Natural killer cell (primary cell): ENCODE measurements at places on chromosomes 1 and 21. TPM values are rescaled to one million over a fixed set of nuclear protein-coding genes. Genes with fewer than 3 reads are reported as not detected.

DNA sequence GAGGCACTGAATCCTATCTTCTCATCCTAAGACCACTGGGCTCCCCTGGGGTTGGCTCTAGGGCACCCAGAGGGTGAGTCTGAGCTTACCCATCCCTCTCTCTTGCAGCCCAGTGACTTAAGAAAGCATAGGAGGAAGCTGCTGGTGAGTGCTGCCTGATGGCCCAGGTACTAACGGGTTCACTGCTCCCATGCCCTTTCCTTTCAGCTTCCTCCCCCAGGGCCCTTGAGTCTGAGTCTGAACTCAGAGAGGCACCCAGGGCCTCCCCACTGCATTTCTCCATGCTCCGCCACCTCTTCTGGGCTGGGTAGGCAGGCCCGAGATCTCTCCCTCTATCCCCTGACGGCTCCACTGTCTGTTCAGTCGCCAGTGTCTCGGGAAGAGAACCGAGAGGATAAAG lies 29.7 kb downstream of the PPFIA4 start:
- H3K4me1 ChIP-seq: peaks cover 16% of the 10 kb centered on the region
- no peak overlapping the region for H3K27ac ChIP-seq
- no peak for DNase-seq
- H3K36me3 ChIP-seq: no peaks in the 10 kb centered on the region
- no peaks in the 10 kb centered on the region for H3K27me3 ChIP-seq

ILF2 gene
- total RNA-seq: 97.6 TPM

DNA sequence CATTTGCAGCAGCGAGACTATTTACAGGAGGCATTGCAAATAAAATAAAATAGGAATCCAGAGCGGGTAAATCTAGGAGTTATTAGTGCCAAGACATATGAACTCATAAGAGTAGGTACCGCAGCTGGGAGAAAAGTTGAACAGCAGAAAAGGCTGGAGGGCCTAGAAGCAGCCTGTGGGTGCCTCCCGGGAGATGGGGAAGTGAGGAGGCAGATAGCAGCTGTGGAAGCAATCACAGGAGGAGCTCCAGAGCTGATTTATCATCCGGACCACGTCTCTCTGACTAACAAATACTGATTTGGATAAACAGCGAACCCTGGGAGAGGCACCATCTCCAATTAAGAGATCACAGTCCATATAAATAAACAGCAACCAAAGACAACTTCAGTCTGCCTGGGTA lies 64.6 kb downstream of the BRINP2 start:
- DNase-seq: no peak
- no peaks in the 10 kb centered on the region for H3K27me3 ChIP-seq
- H3K4me3 ChIP-seq: no peak overlapping the region
- H3K27ac ChIP-seq: no peak overlapping the region

GRCh38 chr1:206709772-206710459 lies 25.2 kb downstream of the MAPKAPK2 start:
- peaks cover 63% of the 10 kb centered on the region for H3K4me1 ChIP-seq
- H3K36me3 ChIP-seq: no peaks in the 10 kb centered on the region
- no peaks in the 10 kb centered on the region for H3K27me3 ChIP-seq
- H3K27ac ChIP-seq: no peak overlapping the region

DNA sequence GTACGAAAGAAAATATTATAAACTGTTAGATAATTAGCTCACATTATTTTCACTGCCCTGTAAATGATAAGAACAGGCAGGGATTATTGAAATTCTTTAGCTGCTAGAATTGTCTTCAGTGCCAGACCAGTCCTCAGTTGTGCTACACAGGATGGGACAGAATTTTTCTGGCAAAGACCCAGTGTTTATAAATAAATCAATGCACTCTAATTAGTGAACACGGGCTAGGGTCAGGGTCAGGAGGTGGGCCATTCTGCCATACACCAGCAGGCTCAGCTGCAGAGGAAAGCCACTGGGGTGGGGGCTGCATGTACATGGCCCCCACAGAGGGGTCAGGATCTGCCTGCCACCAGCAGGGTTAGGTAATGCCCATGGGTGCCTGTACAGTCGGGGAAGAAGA lies 6.4 kb downstream of the BCAR3 start:
- H3K4me1 ChIP-seq: peaks cover under 1% of the 10 kb centered on the region
- no peak for DNase-seq
- H3K27me3 ChIP-seq: no peaks in the 10 kb centered on the region
- H3K36me3 ChIP-seq: no peaks in the 10 kb centered on the region
- no peak overlapping the region for H3K27ac ChIP-seq

FMN2 gene
- total RNA-seq: not detected

TGFBR3 gene
- 274 TPM for total RNA-seq

- no peak overlapping the region for H3K27ac ChIP-seq
- no peaks in the 10 kb centered on the region for H3K27me3 ChIP-seq
- peaks cover 5% of the 10 kb centered on the region for H3K36me3 ChIP-seq
- no peak for DNase-seq
- H3K4me1 ChIP-seq: peaks cover 4% of the 10 kb centered on the region
These were observed 45.9 kb upstream of the DPH5 start for GRCh38 chr1:101071470-101071891.

CELA3A gene
- not detected for total RNA-seq

DNA sequence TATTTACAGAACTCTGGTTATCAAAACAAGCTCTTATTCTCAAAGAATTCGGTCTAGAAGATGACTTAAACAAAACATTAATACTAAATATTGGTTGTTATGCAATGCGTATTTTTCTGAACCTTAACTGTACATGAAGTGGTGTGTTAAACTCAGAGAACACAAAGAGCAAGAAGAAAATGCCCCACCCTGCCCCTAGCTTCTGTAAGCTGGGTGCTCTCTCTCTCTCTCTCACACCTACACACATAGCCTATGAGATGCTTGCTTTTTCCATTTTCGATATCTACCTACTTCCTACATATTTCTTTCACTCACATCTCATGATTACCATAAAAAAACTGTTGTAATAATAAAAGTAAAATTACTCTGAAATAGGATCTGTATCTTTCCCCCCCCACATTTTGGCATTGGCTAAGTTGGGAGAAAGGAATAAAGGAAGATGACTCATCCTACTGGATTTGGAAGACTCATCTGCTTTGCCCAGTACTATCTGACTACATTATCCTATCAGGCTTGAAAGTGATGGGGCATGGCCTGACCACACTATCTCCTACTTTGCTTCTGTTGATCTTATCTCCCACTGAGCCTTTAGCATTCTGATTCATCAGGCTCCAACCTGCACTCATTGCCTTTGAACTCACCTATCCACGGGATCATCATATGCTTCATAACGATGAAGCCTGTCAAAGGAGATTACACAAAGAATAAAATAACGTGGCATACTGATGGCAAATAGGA lies 2.9 kb downstream of the CRYZ start:
- DNase-seq: no peak
- H3K36me3 ChIP-seq: no peaks in the 10 kb centered on the region
- H3K27me3 ChIP-seq: no peaks in the 10 kb centered on the region
- no peak overlapping the region for H3K4me3 ChIP-seq

- no peaks in the 10 kb centered on the region for H3K36me3 ChIP-seq
- H3K4me3 ChIP-seq: no peak overlapping the region
- no peaks in the 10 kb centered on the region for H3K27me3 ChIP-seq
- no peak overlapping the region for H3K27ac ChIP-seq
- DNase-seq: no peak
- no peaks in the 10 kb centered on the region for H3K4me1 ChIP-seq
These were observed 8.7 kb downstream of the DNAJC6 start for GRCh38 chr1:65317866-65318653.

TPTE gene
- total RNA-seq: not detected

HSD3B2 gene
- not detected for total RNA-seq

IL6R gene
- total RNA-seq: 3.8 TPM

GRCh38 chr1:156767879-156768604 lies 707 bp downstream of the PRCC start:
- no peaks in the 10 kb centered on the region for H3K27me3 ChIP-seq
- DNase-seq: peak; percentile 40
- peak overlapping the region; percentile 98 for H3K27ac ChIP-seq
- peaks cover 14% of the 10 kb centered on the region for H3K36me3 ChIP-seq
- peak overlapping the region; percentile 86 for H3K4me3 ChIP-seq

CLCNKB gene
- not detected for total RNA-seq

GRCh38 chr1:112776688-112777087 lies 61.6 kb upstream of the PPM1J start:
- DNase-seq: no peak
- peaks cover 3% of the 10 kb centered on the region for H3K27me3 ChIP-seq
- no peaks in the 10 kb centered on the region for H3K36me3 ChIP-seq

DNA sequence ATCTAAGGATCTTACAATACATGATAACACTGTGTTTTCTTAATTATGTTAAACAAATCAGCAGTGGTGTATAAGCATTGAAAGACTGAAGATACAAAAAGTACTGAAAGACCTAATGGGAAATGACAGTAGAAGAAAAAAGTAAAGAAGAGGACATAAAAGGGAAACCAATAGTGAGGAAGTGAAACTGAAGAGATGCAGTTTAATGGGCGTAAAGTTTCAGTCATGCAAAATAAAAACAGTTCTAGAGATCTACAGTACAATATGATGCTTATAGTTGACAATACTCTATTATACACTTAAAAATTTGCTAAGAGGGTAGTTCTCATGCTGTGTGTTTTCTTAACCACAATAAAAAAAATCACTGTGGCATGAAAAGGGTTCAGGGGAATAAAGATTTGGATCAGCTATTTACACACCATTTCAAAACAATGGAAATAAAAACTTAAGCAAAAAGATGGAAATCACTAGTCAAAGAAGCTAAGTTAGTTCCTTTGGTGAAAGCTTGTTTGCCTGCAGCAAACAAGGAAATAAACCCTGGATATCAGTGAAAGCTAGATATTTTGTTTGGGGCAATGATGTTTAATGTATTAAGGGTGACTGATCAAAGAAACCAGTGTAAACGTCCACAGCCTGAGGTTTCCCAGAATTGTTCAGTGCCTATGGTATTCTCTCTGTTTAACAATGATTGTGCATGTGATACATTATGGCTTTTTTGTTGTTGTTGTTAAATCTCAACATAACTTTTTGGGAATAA lies 1160.8 kb upstream of the ADGRL2 start:
- no peaks in the 10 kb centered on the region for H3K27me3 ChIP-seq
- H3K4me3 ChIP-seq: no peak overlapping the region

- no peaks in the 10 kb centered on the region for H3K4me1 ChIP-seq
- no peak overlapping the region for H3K4me3 ChIP-seq
- H3K27me3 ChIP-seq: peaks cover 2% of the 10 kb centered on the region
- H3K27ac ChIP-seq: no peak overlapping the region
- no peak for DNase-seq
These were observed 239.0 kb downstream of the PTPRU start for GRCh38 chr1:29475326-29475725.
